ENCODE measurements at places on chromosomes 3 and 15.

- DNase-seq = no peak
Observed at GRCh38 chr3:71120012-71120411, 463.5 kb downstream of the FOXP1 start.

- no peak for DNase-seq
Observed at GRCh38 chr3:180036092-180036670, 556 bp downstream of the PEX5L start.

GRCh38 chr15:42619656-42620371 lies 44.4 kb downstream of the STARD9 start:
- DNase-seq = no peak

GRCh38 chr15:58492661-58493397 lies 61.0 kb downstream of the LIPC start:
- no peak for DNase-seq

DNA sequence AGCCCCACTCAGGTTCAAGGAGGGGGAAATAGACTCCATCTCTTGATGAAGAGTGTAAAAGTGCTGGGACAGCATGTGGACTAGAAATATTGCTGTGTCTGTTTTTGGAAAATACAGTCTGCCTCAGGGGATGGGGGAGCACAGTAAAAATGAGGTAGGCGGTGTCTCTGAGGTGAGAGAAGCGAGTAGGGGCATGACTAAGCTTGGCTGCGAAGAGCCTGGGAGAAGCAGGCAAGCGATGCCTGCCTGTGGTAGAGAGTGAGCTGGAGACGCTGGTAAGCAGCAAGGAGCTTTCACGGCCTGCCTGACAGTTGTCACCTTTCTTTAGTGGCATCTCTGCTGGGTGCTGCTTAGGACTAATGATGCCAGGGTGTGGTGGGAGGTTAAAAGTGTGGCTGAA lies 49.0 kb upstream of the DCLK3 start:
- DNase-seq = no peak

- DNase-seq = no peak
Observed at GRCh38 chr3:165635791-165636683, 201.2 kb downstream of the BCHE start.

- DNase-seq = no peak
Observed at GRCh38 chr3:156181509-156181908, 61.1 kb downstream of the KCNAB1 start.

- no peak for DNase-seq
Observed at GRCh38 chr3:197222937-197223370, 75.5 kb downstream of the DLG1 start.

GRCh38 chr15:61090386-61091288 lies 138.5 kb downstream of the RORA start:
- no peak for DNase-seq

- DNase-seq = no peak
Observed at GRCh38 chr3:123048480-123049237, 18.2 kb upstream of the PDIA5 start.

- no peak for DNase-seq
Observed at GRCh38 chr15:33046329-33046728, 148.2 kb downstream of the FMN1 start.

- no peak for DNase-seq
Observed at GRCh38 chr15:45714590-45715488, 80.0 kb downstream of the SQOR start.

DNA sequence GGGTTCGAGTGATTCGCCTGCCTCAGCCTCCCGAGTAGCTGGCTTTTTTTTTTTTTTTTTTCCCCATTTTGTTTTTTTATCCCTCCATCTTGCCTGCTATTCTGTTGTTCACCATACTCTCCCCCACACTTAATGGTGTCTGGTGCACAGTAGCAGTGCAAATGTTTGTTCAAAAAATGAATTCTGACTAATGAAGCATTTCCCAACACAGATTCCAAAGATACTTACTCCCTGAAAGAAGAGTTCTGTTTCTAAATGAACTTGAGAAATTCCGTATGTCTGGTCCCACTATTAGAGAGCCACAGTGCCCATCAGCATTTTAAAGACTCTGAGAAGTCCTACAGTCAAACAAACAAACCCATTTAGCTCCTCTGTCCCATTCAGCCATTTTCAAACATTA lies 9.5 kb downstream of the EDEM1 start:
- DNase-seq = no peak

- peak; percentile 0 for DNase-seq
Observed at GRCh38 chr15:36501063-36501678, 78.3 kb upstream of the CDIN1 start.

GRCh38 chr3:135213822-135214221 lies 418.8 kb downstream of the EPHB1 start:
- DNase-seq = no peak

DNA sequence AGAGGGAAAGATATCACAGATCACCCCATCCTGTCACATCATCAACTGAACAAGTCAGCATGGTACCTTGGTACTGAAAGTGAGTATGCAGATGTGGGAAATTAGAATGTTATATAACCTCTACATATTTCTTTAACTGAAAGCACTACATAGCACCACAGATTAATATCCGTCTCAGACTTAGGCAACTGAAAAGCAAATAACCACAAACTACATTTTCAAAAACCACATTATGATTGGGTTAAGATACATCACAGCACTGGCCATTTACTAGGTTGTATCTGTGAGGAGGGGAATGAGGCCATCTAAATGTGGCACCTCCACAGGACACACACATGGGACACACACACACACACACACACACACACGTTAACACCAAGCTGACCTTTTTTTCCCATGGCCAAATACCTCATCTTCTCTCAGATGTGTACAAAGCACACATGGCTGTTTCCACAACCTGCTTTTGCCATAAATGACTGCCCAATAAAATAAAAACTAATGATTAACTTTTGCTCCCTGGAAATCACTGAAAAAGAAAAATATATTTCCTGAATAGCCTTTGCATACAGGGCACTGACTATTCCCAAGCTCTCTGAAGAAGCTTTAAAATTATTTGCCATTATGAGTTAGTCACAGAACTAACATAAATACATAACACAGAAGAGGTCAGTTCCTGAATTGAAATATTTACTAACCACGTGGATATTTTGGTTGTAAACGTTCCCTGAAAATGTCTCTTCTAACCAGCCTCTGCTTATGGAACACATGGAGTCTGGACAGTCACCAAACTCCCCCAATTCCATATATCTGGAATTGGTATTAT lies 60.1 kb downstream of the SUMF1 start:
- DNase-seq = no peak

DNA sequence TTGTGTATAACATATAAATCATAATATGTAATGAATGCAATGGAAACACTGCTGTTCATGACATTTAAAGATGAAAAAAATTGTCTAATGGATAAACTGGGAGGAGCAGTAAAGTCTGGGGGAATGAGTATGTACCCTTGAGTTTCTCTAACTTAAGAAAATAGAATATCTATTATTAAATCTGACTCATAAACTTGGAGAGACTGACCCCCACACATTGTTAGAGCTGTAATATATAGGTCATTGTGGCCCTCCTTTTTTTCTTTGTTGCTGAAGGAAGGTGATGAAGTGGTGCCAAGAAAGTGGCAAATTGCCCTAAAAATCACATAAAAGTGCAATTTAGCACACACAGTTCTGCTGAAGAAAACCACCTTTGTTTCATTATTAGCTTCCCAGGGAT lies 389.8 kb upstream of the RARB start:
- DNase-seq = no peak

GRCh38 chr3:56468184-56469106 lies at the start of gene ERC2:
ERC2 (minus strand) TSS chr3:56468467.
- no peak for DNase-seq

Measured in activated CD4-positive, alpha-beta T cell treated with anti-CD3 and anti-CD28 coated beads, Interleukin-2, amount 50 U/mL, for 24 hours (primary cell).